Stimulated activated CD8-positive, alpha-beta memory T cell treated with anti-CD3 and anti-CD28 coated beads, Interleukin-2, amount 100 ng/mL, for 1 hour (primary cell): ENCODE measurements at places on chromosomes 4 and X.

DNA sequence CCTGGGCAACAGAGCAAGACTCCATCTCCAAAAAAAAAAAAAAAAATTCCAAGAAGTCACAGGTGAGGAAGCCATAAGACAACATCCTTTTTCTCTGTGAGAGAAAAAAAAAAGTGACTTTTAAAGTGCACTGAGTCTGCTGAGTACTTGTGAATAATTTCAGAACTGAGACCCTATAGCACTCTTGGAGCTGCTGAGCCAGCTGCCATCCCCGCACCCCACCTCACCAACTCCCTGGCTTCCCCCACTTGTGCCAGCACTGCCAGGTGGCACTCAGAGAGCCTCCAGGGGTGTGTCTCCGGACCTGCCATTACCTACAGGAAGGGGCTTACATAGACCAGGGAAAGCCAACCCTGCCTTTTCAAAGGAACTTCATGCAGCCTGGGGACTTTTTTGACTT is 39.2 kb upstream of the HS3ST1 start:
- DNase-seq = no peak

DNA sequence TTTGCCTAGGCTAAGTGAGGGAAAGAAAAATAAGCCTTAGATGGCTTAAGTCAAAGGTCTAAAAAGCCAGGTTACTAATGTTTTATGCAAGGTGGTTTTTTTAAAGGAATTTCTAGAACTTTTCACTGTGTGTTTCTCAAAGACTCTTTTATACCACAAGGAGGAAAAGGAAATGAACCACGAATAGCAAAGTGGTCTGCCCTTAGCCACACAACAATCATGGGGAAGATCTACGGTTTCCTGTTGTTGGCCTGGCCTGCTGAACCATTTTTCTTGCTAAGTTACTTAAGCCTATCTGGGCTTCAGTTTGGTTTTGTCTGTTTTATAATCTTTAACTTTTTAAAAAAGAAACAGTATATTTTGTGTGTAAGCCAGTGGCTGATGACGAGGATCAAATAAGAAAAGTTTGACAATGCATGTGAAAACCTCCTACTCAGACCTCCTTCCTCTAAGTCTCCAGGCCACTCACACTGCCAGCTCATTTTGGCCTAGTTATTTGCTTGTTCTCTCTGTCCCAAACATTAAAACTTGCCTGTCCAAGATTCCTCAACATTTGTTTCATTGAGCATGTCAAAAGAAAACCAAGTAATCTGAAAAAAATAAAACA is 56.7 kb upstream of the COL25A1 start:
- DNase-seq = no peak

DNA sequence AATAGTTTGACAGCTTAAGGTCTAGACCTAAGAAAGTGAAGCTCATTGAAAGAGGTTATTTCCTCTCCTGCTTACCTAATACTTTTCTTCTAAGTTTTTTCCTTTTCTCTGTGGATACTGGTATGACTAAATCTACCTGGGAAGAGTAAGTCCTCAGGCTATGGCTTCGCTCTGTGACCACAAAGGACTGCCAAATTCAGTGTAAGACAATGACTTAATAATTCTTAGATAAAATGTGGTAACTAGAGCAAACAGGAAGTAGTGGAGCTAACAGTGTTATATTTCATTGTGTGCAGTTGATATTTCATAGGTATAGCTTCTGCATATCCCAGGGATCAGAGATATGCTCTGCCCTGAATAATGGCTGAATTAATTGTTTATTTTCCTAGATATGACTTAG is 418.9 kb downstream of the CCSER1 start:
- DNase-seq = no peak

DNA sequence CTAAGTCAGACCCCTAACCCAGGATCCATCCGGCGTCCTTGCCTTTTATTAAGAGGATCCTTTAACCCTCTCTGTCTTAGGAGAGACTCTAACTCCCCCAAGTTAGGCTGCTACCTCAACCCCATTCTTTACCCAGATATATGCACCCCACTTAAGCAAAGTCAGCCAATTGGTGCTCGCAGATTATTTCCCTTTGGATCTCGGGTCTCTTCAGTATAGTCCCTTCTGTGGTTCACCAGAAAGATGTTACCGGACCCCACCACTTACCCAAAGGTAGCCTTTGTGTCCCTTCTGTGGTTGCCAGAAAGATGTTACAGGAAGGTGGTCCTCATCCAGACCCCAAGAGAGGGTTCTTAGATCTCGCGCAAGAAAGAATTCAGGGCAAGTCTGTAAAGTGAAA is 212.9 kb upstream of the GRID2 start:
- DNase-seq = no peak

- no peak for DNase-seq
These were observed 66.0 kb upstream of the TENM3 start for GRCh38 chr4:182177166-182177565.

DNA sequence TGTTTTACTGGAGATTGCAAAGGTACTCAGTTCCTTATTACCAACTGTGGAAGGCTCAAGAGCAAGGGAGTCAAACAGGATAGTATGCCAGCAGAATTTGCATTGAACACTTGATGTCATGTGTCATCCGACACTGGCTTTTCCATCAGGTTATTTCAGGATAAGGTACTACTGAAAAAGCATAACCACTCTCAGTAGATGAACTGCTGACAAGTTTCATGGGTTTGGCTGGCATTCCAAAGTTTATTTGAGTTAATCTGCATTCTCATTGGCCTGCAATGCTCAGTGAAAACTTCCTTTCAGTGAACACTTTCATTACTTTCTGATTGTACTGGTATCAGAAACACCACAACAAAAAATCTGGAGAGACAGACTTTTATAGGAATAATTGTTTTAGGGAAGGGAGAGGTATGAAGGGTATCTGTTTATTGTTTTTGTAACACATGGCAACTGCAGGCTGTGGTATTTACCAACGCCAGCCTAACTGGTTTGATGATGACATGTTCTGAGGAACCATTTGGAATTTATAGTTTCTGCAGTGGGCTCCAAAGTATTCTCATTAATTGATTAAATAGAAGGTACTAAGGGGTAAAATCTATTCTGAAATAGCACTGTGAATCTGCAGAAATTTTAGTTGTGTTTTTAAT is 345.7 kb upstream of the NR3C2 start:
- no peak for DNase-seq

DNA sequence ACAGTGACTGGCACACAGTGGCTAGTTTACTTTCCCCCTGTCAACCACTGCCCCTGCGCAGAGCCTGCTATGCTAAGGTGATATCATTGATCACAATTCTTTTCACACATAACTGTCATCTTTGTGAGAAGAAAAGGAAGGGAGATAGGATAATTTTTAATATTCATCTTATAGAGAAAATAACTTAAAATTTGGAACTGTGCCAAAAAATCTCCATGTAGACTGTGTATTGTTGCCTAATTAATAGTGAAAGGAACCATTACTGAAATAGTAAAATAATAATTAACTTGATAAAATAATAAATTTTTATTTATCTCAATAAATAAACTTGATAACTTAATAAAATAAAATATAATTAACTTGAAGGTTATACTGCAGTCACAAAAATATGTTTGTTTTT is 1069.4 kb downstream of the C4orf33 start:
- DNase-seq = no peak
